A549 treated with RU486 at 1 μM for 4 hours (cell line): ENCODE measurements at places on chromosomes 1 and 21. TPM values are rescaled to one million over a fixed set of nuclear protein-coding genes. Genes with fewer than 3 reads are reported as not detected.

RAP1GAP gene
- 8.6 to 13.1 TPM (median 12.0 TPM) in 5 replicates for total RNA-seq

FBLIM1 gene
- 21.1 to 33.5 TPM (median 26.3 TPM) in 5 replicates for total RNA-seq

ATP5PF gene
- total RNA-seq: 210 to 244 TPM (median 229 TPM) in 5 replicates

GPR137B gene
- total RNA-seq: 14.6 to 20.0 TPM (median 18.1 TPM) in 5 replicates

OVAAL gene
- total RNA-seq: 0.10 TPM in 1 of 5 replicates, not detected in the others

TRAF3IP3 gene
- not detected in 5 replicates for total RNA-seq
